Hematopoietic multipotent progenitor cell (in vitro differentiated cells): ENCODE measurements at places on chromosomes 6 and 20. TPM values are rescaled to one million over a fixed set of nuclear protein-coding genes. Genes with fewer than 3 reads are reported as not detected.

DNA sequence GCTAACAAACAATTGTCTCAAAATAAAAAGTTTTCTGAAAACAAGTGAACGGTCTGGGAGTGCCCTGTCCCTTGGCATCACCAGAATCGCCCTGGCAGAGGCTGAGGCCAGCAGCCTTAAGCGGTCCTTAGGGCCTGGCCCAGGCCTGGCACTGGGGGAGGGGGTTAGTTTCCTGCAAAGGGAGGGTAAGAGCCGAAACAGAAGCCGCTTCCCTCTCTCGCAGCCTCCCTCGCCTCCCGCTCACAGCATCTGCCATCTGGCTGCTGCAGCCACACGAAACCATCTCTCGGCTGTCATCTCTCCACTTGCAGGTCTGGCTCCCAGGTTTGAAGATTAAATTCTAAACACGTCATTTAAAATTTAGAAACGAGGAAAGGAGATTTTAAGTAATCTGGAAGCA lies 31.5 kb downstream of the PMEPA1 start:
- peak; percentile 36 for DNase-seq

- no peak for DNase-seq
Observed at GRCh38 chr6:127176146-127176545, 57.7 kb downstream of the RSPO3 start.

HTR1E gene
- not detected for total RNA-seq

MC3R gene
- total RNA-seq = not detected

DNA sequence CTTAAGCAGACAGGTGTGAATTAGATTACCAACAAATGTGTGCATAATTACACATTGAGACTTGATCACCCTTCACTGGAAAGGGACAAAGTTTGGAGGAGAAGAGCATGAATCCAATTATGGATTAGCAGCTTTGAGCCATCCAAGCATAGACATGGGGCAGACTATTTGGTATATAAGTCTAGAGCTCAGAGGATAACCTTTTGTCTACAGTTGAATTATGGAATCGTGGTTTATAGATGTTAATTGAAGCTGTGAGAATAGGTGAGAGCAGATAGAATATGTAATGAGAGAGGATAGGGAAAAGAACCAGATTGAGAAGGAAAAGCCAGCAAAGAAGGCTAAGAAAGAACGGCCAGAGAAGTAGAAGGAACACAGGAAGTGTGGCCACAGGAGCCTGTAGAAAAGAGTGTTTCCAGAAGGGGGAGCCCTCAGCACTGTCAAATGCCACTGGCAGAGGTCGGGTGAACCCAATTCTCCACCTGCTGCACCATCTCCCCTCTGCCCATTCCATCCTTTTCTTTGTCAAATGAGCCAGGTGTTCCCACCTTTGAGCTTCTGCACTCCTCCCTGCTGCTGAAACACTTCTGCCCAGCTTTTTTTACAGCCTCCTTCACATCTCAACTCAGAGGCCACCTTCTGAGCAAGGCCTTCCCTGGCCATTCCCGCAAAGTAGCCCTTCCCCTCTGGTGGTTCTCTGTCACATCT lies 7.3 kb downstream of the DNTTIP1 start:
- DNase-seq = peak; percentile 76

DNA sequence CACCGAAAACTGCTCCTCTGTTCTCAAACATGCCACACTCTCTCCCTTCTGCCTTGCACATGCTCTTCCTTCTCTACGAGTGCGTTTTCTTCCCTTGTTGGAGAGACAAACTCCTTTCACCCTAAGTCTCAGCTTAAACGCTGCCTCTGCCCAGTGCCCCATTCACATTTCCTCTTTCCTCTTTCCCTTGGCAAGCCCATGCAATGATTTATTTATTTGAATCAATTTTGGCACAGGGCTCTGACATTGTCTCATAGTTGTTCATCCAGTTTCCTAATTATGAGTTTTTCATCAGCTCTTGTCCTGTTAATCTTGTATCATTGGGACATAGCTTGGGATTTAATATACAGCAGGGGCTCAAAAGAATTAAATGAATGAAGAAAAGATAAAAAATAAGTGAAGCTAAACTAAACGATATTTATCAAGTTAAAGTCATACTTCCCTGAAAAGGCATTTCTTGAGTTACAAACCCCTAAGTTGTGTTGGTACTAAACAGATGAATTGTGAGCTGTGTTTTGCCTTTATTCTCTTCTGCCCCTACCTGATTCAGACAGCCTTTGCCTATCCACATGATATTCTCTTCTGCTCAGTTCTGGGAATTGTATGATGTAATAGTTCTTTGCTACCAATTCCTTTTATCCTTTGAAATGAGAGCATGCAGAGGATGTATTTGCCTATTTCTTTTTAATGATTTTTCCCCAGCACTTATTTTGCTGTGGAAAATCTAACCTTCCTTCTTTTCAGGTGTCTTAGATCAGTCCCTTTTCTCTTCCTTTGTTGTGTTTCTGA lies 704.4 kb downstream of the UTRN start:
- no peak for DNase-seq

DNA sequence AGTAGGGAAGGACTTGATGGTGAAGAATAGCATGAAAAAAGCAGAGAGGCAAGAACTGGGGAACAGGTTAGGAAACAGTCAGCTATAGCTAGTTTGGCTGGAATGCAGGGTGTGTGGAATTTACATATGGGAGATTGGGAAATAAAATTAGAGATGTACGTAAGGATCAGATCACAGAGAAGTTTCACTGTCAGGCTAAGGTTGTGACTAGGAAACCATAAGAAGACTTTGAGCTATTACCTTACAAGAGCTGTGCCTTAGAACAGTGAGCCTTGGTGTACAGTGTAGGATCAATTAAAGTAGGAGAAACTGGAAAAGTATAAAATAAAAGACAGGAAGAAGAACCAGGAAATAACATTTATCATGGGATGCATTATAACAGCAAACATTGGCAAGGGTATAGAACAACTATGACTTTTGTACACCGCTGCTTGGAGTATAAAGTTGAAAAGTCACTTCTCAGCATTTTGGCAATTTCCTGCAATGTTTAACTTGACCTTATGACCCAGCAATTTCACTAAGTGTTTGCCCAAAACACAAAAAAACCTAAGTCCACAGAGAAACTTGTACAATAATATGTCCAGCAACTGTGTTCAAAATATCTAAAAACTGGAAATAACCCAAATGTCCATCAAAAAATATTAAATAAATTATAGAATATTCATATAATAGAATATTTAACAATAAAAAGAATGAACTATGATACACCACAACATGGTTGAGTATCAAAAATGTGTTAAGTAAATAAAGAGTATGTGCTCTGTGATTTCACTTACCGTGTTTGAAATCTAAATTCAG lies 31.2 kb upstream of the SPTLC3 start:
- DNase-seq = no peak

GRCh38 chr6:26414281-26414680 lies 12.2 kb downstream of the BTN3A1 start:
- DNase-seq = no peak

- no peak for DNase-seq
Observed at GRCh38 chr6:167469101-167469500, 144.2 kb downstream of the TTLL2 start.

SLC25A27 gene
- total RNA-seq = 5.7 TPM

TINAG gene
- total RNA-seq = not detected

ZFP64 gene
- 19.9 TPM for total RNA-seq

GRCh38 chr6:119676230-119676629 lies 326.7 kb upstream of the MAN1A1 start:
- DNase-seq = peak; percentile 23

GHRH gene
- not detected for total RNA-seq

RSPH4A gene
- 1.3 TPM for total RNA-seq

DNA sequence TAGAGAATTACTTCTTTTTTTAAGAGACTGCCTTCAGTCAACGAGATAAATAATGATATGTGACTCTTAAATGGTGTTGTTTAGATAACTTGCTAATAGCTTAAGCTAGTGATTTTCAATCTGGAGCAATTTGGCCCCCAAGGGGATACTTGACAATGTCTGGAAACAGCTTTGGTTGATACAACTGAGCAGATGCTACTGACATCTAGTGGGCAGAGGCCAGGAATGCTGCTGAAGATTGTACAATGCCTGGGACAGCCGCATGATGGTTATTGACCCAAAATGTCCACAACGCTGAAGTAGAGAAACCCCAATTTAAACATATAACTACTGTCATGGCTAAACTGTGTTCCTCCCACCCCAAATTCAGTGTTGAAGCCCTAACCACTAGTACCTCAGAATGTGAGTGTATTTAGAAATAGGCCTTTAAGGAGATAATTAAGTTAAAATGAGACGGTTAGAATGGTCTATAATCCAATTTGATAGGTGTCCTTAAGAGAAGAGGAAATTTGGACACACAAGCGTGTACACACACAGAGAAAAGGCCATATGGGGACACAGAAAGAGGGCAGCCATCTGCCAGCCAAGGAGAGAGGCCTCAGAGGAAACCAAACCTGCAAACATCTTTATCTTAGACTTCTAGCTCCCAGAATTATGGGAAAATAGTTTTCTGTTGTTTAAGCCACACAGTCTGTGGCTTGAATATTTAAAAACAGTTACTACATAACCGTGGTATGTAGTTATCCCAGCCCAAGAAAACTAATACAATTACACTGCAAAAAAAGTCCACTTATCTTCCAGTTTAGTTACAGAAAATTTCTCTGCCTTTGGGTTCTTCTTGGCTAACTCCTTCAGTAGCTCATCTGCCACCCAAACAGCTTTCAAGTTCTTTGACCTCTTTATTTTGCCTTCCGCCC lies 22.2 kb downstream of the RWDD2A start:
- peak; percentile 84 for DNase-seq

TNNC2 gene
- 1.1 TPM for total RNA-seq

BPIFB2 gene
- not detected for total RNA-seq

DNA sequence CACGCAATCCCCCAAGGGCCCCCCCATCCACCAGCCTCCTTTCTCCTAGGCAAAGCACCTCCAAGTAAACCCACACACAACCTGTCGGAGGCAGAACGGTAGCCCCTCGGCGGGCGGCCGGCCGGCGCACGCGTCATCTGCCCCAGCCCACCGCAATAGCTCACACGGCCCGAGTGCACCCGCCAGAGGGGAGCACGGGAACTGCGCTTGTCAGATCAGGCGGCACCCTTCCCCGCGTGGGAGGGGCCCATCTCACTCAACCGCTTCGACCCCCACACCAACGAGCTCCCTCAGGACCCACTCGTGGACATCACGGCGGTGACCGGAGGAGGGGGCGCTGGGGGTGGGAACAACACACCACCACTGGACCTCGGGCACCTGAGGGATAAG lies 767.9 kb upstream of the DEFB115 start:
- no peak for DNase-seq

- no peak for DNase-seq
Observed at GRCh38 chr6:1777921-1778685, 168.4 kb downstream of the FOXC1 start.

DNA sequence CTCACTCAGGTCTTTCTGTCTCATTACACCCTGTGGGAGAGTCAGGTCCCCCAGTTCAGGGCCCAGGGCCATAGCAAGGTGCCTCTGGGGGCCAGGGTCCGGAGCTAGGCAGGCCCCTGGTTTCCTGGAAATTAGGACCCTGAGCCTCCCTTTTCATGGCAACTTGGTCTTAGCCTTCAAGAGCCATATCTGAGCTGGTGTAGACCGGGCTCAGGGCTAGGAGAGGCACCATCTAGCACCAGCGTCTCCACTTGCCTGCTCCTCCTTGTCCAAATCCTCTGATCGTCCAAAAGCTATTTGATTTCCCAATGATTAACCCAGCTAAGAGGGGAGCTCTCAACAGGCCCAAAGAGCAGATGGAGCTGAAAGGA lies 5.6 kb downstream of the MDFI start:
- no peak for DNase-seq

CALHM4 gene
- not detected for total RNA-seq

PAK5 gene
- not detected for total RNA-seq

SOBP gene
- total RNA-seq = under 0.01 TPM

- no peak for DNase-seq
Observed at GRCh38 chr6:156654919-156655918, 122.0 kb upstream of the ARID1B start.

RAB32 gene
- total RNA-seq = 33.1 TPM

BPI gene
- total RNA-seq = 0.27 TPM

TRDN gene
- not detected for total RNA-seq
